ENCODE measurements at places on chromosomes 6 and 20.

DNA sequence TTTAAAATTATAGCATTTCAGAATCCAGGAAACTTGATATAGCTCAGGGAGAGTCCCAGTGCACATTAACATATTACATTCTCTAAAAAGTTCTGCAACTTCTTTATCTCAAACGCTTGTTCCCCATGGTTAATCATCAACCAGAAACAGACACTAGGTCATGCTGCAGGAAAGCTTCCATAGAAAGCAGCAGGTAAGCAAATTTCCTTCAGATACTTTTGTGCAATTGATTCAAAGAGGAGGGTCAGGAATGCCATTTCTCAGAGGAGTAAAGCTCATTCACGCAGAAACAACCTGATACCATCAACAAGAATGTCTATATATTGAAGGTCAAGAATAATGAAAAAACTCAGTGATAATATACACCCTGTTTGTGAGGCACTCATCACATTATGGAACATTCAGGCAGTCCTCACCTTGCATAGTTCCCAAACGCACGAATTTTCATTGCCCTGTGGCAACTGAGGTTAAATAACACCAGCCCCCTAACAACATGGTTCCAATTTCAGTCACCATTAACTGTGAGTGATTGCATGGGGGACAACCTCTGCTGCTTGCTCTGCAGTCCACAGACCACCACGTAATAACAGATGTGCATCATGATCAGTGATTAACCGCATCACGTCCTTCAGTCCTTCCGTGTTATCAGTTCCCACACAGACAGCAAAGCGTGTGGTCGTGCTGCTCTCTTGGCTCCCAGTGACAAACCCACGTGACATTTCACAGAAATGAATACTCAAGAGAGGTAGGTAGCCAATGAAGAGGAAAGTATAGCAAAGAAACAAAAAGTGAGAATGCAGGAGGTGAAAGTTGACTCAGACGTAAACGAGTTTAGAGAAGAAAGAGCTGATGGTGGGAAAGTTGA lies 95.7 kb downstream of the LY86 start:
- no peak for DNase-seq

GRCh38 chr6:143867236-143867635 lies 3.0 kb downstream of the ZC2HC1B start:
- no peak for DNase-seq

DNA sequence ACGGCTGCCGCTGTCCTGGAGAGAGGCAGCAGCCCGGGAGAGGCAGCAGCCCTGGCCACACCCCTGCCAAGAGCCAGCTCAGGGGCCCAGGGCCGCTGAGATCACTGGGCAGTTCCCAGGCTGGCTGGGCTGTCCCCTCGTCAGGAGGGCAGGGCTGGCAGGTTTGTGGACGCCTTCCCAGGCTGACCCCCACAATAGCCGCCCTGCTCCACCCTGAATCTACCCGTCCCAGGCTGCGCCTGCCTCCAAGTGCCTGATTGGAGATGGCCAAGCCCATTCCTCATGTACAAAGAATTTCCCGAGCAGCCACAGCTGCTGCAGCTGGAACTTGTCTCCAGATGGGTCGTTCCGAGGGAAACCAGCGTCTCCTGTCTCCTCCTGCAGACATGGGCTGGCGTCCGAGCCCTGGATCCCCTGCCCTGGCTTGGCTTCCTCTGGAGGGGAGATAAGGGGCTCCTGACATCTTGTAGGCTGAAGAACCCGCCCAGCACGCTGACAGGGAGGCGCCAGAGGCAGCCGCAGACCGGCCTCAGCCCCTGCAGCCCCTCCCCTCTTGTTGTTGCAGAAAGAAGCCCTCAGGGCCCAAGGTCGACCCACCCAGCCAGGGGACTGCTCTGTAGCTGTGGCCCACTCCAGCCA lies 9.4 kb upstream of the GATA5 start:
- no peak for DNase-seq

- no peak for DNase-seq
Observed at GRCh38 chr20:58909585-58909984, 57.1 kb downstream of the GNAS start.

- no peak for DNase-seq
Observed at GRCh38 chr20:7843613-7844012, 96.6 kb downstream of the HAO1 start.

All from CD4-positive, alpha-beta T cell treated with Interleukin-17A for 4 hours (primary cell).